ENCODE measurements at places on chromosomes 4 and X.
A peak's percentile ranks its signal among the peaks of the same experiment; 100 is the strongest.

GRCh38 chrX:3504916-3505315 is 158.5 kb upstream of the MXRA5 start:
- DNase-seq = no peak

GRCh38 chrX:30577362-30577991 is at the start of gene TASL:
Gene TASL (minus strand): TSS chrX:30577766. CDS start chrX:30560355, 17,411 bp downstream.
- DNase-seq = no peak

GRCh38 chrX:45198301-45198700 is 2.4 kb downstream of the DIPK2B start:
- DNase-seq = no peak

DNA sequence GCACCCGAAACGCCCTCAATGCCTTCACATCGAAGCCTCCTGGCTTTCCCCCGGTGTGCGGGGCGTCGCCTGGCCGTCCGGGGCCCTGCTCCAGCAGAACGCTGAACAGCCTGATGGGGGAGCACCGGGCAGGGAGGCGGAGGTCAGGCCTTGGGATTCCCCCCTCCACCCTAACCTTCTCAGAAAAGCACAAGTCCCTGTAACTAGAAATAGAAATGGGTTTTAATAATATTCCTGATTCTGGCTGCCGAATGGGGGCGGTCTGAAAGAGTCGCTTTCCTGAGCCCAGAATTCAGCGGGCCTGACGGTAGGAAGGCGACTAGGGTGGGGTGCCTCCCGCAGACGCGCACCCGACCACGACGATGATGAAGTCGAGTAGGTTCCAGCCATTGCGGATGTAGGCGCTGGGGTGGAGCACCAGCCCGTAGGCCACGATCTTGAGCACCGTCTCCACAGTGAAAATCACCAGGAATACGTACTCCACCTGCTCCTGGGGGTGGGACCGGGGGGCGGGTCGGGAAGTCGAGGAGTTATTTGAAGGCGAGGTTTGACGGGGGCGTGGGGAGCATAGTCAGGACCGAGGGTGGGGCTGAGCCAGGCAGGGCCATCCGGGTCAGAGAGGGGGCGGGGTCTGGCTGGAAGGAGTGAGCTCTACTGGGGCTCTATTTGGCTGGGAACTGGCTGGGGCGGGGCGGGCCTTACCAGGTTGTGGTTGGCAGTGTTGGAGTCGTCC is 2.5 kb downstream of the CACNA1F start:
- peak; percentile 16 for DNase-seq

DNA sequence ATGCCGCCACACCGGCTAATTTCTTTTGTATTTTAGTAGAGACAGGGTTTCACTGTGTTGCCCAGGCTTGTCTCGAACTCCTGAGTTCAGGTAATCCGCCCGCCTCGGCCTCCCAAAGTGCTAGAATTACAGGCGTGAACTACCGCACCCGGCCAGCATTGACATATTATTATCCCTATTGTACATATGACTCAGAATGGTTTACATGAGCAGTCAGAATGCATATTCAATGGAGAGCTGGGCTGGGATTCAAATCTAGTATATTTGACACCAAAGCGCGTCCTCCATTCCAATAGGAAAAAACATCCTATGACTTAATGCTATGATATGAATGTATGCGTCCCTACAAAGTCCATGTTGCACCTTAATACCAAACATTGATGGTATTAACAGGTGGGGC is 281.4 kb downstream of the CAMK2D start:
- DNase-seq = no peak

DNA sequence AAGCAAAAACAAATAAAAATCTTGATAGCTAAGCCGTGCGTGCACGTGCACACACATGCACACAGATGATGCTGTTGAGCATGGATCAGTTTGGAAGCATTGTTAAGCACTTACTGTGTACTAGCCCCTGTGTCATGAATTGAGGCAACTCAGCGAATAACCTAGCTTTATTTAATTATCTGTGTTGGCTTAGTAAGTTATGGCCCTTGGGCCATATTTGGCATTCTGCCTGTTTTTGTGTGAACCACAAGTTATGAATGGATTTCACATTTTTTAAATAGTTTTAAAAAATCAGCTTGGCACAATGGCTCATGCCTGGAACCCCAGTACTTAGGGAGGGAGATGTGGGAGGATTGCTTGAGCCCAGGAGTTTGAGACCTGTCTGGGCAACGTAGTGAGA is 113.6 kb upstream of the CBLL2 start:
- DNase-seq = no peak

DNA sequence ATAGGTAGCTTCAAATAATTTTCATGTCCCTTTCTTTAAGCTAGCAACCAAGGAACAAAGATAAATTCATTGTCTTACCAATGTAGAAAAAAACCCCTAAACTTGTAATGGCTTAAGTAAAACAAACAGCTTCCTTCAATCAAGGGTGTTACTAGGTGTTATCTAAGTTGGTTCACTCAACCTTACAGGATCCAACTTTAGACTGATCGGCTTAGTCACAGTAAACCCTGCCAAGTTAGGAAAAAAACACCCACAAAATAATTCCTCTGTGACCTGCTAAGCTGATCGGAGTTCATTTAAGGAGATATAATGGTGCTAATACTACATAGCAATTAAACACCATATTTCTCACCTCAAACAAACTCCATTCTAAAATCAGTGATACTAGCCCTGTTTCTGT is 10.1 kb downstream of the AIFM1 start:
- no peak for DNase-seq

- no peak for DNase-seq
Measured at GRCh38 chr4:48071191-48071590, 54.6 kb downstream of the NIPAL1 start.

DNA sequence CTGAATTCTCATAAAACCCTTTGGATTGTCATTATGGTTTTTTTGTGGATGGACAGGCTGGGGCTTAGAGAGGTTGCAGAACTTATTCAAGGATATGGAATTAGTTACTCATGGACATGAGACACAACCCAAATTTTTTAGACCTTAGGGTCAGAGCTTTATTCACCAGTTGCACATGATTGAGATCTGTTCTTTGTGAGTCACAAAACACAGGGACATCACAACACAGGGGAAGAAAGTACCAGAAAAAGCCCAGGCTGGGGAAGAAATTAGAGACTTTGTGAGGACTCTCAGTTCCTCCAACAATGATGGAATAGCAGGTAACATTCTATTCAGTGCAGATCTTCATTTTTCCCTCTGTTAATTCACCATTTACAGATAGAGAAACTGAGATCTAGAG is 602.4 kb upstream of the CPEB2 start:
- DNase-seq = no peak

- no peak for DNase-seq
Measured at GRCh38 chr4:125123570-125124109, 191.1 kb upstream of the FAT4 start.

DNA sequence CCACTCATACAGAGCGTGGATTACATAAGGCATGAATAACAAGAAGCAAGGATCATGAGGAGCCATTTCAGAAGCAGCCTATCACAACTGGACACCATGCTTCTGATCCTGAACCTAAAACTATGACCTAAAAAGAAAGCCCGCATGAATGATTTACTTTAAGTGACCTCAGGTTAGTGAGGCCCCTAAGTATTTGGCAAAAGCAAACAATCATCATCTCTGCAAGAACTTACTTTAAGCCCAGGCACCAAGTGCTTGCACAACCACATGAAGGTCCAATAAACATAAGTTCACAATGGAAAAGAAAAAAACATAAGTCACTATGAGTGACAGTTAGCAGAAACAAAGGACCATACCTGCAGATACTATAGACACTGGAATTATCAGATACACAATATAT is 7.9 kb upstream of the MBTPS2 start:
- DNase-seq = no peak

DNA sequence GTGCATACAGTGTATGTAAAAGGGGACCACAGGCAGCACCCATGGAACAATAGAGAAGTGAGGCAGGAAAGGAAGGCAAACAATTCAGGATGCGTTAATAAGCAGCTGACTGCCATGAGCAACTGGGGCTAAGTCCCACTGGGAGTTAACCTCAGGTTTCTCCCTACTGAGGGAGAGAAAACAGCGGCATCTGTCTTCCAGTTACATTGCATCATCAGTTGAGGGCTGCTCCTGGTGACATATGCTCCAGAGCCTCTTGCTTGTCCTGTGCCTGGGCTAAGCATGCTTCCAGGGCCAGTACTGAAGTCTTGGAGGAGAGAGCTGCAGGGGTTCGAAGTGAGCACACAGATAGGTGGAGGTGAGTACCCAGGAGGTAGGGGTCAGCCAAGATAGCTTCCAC is 24.3 kb downstream of the RAI2 start:
- no peak for DNase-seq

- no peak for DNase-seq
Measured at GRCh38 chrX:155645180-155645579, 32.4 kb upstream of the TMLHE start.

GRCh38 chr4:17765514-17766286 is 15.7 kb downstream of the FAM184B start:
- DNase-seq = no peak

GRCh38 chr4:118350961-118351360 is 1.8 kb downstream of the PRSS12 start:
- DNase-seq = no peak

DNA sequence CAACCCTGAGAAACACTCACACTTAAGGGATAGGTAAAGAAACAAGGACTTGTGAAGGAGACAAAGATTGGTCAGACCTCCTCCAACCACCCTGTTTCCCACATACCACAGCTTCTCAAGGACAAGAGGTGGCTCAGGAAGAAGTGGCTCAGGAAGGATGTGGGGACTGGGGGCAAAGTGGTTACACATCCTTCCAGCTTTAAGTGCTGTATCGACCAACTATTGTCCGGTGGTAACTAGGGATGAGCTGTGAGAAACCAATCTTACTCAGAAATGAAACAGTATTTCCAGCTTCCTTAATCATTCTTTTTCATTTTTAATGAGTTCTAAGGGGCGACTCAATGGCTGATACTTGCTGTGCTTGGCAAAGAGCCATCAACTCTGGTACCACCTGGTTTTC is 8.5 kb upstream of the LHFPL1 start:
- DNase-seq = no peak

DNA sequence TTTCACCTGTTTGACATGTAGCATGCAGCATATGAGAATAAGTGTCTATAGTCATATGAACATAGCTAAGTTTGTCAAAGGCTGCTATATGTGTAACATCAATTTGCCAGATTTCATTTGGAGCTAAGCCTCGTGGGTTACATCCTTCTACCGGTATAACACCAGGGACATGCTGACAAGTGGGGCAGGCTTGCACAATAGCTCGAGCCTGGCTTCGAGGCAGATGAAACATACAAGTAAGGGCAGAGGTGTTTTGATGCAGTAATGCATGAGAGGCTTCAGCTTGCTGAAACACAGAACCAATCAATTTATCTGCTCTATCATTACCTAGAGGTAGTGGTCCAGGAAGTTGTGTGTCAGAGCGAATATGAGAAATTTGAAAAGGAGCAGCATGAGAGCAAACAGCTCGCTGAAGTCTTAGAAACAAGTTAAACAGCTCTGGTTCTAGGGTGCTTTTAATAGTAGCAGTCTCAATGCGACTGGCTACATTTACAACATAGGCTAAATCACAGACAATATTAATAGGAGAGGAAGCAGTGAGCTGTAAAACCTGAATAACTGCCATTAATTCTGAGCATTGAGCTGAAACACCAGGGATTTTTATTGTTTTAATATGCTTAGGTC is 14.9 kb upstream of the UGDH start:
- DNase-seq = no peak

DNA sequence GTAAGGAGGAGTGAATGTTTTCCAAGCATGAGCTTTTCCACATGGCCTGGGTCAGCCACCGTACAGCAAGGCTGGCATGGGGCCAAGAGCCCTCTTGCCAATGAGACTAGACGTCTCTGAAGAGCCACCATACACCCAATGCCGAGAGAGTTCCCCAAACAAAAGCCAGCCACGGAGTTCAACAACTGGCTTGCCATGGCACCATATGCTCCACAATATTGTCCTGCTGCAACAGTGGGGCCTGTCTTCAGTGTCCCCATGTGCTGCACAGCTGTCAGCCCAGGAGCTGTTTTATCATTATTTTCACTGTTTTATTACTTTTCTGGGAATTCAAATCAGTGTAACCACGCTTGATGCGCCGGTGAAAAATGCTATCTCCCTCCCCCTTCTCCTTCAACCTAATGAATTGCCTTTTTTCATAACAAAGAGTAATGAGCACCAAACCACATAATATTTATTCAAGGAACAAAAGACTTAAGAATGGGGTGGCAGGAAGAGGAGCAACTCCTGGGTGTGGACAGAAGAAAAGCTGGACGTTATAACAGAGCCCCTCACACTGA is 18.4 kb downstream of the MAML3 start:
- no peak for DNase-seq

Data from esophagus squamous epithelium (tissue), 5 donors.